Activated CD4-positive, alpha-beta T cell treated with anti-CD3 and anti-CD28 coated beads, Interleukin-2, amount 10 ng/mL, durations not matched to agents 24 days and 14 days (primary cell): ENCODE measurements at places on chromosomes 5 and 9. TPM values are rescaled to one million over a fixed set of nuclear protein-coding genes. Genes with fewer than 3 reads are reported as not detected.
A peak's percentile ranks its signal among the peaks of the same experiment; 100 is the strongest.

Gene SOX30
- 0.19 TPM in 1 of 2 replicates, not detected in the other for total RNA-seq

Gene GPR150
- total RNA-seq, result 0.33 and 0.56 TPM in 2 replicates

Gene WDR41
- 30.9 and 32.6 TPM in 2 replicates for total RNA-seq

Gene RICTOR
- 31.1 and 34.2 TPM in 2 replicates for total RNA-seq

Gene TPRN
- total RNA-seq, result 15.1 and 16.3 TPM in 2 replicates

Gene CDC25C
- total RNA-seq, result 6.7 and 7.9 TPM in 2 replicates

Gene DMGDH
- not detected in 2 replicates for total RNA-seq

Gene SERF1A
- total RNA-seq, result 7.3 and 8.8 TPM in 2 replicates

Gene MCIDAS
- total RNA-seq, result not detected in 2 replicates

Gene SPOCK1
- total RNA-seq, result not detected in 2 replicates

Gene POLR3G
- total RNA-seq, result 22.2 and 25.1 TPM in 2 replicates

DNA sequence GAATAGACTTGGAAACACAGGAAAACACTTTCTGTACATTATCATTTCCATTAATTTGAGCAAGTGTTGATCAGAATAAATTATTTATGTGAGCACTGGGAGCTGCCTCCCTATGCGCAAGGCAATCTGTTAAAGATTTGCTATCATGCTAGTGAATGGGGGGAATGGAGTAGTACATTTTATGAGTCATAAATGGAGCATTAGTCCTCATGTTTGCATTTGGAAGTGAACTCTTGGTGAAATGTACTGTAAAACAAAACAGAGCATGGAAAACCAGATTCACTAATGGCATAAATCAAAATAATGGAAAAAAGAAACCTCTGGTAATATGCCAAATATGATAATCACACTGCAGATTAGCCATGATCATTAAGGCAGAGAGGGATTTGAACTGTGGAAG, 40.5 kb upstream of the TMC1 start:
- no peak overlapping the region for H3K4me3 ChIP-seq
- peaks cover 26% of the 10 kb centered on the region for H3K4me1 ChIP-seq
- H3K27me3 ChIP-seq, result no peaks in the 10 kb centered on the region
- no peak overlapping the region for H3K27ac ChIP-seq
- no peak for DNase-seq

- peaks cover 6% of the 10 kb centered on the region for H3K36me3 ChIP-seq
- H3K27ac ChIP-seq, result peak overlapping the region; percentile 18
- DNase-seq, result peak; percentile 86
Observed at GRCh38 chr5:146340260-146341081, 1.8 kb downstream of the POU4F3 start.

GRCh38 chr9:106310782-106311181, 552.2 kb upstream of the ZNF462 start:
- H3K4me1 ChIP-seq, result no peaks in the 10 kb centered on the region
- H3K27me3 ChIP-seq, result no peaks in the 10 kb centered on the region
- H3K4me3 ChIP-seq, result no peak overlapping the region
- H3K36me3 ChIP-seq, result no peaks in the 10 kb centered on the region
- DNase-seq, result no peak
- H3K27ac ChIP-seq, result no peak overlapping the region

DNA sequence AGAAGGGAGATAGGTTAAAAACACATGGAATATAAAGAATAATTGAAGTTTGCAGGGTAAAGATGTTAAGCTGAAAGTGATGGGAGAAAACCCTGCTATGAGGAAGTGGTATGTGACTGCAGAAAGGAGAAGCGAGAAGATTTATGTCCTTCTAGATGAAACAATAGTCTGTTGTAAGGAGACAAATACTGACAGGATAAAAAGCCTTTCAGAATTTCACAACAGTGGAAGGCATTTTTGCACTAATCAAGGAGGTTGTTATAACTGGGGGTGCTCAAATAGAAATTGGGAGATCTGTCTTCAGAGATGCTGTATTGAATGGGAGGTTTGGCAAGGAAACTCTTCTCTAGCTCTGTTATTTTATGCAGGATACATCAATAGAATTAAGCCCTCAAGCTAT, 69.6 kb downstream of the NMUR2 start:
- no peak overlapping the region for H3K4me3 ChIP-seq
- no peak overlapping the region for H3K27ac ChIP-seq
- DNase-seq, result no peak
- no peaks in the 10 kb centered on the region for H3K27me3 ChIP-seq
- H3K4me1 ChIP-seq, result no peaks in the 10 kb centered on the region

DNA sequence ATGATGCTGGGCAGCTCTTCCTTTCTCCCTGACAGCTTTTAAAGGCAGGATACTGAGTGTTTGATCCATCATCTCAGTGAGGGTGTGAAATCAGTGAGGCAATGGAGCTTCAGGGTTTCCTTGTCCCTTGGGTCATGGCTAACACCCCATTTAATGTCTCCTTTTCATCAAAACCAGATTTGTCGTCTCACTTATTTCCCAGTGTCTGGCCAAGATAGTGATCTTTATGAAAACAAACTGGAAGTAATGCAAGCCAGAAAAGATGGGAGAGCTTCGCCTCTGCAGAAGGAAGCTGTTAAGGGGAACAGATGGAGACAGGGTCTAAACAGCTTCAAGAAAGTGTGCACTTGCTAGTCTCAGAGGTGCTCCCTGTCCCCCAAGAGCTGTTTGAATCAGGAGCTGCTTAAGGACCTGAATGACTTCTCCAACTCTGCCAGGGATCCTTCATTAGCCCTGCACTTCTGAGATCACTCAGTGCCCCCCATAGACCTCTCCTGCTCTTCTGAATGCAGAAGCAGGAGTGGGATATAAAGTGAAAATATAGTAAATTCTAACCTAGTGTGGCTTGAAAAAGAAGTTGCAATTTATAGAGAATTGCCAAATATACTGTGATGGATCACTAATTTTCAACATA, 96.1 kb downstream of the F2RL2 start:
- H3K4me1 ChIP-seq, result peaks cover 54% of the 10 kb centered on the region
- H3K36me3 ChIP-seq, result peaks cover 18% of the 10 kb centered on the region
- no peak overlapping the region for H3K4me3 ChIP-seq
- no peak for DNase-seq

- H3K4me1 ChIP-seq, result no peaks in the 10 kb centered on the region
- no peak for DNase-seq
- H3K4me3 ChIP-seq, result no peak overlapping the region
- no peak overlapping the region for H3K27ac ChIP-seq
- H3K27me3 ChIP-seq, result no peaks in the 10 kb centered on the region
Observed at GRCh38 chr5:45260292-45260691, 435.9 kb downstream of the HCN1 start.

- H3K36me3 ChIP-seq, result peaks cover 41% of the 10 kb centered on the region
- H3K27me3 ChIP-seq, result no peaks in the 10 kb centered on the region
- no peak for DNase-seq
- no peak overlapping the region for H3K4me3 ChIP-seq
- H3K4me1 ChIP-seq, result peaks cover 26% of the 10 kb centered on the region
- no peak overlapping the region for H3K27ac ChIP-seq
Observed at GRCh38 chr5:69364850-69365249, 4.5 kb downstream of the AK6 start.

GRCh38 chr5:131644822-131645221, 9.8 kb upstream of the RAPGEF6 start:
- H3K36me3 ChIP-seq, result peaks cover 36% of the 10 kb centered on the region
- H3K27me3 ChIP-seq, result no peaks in the 10 kb centered on the region
- H3K27ac ChIP-seq, result no peak overlapping the region
- DNase-seq, result no peak

DNA sequence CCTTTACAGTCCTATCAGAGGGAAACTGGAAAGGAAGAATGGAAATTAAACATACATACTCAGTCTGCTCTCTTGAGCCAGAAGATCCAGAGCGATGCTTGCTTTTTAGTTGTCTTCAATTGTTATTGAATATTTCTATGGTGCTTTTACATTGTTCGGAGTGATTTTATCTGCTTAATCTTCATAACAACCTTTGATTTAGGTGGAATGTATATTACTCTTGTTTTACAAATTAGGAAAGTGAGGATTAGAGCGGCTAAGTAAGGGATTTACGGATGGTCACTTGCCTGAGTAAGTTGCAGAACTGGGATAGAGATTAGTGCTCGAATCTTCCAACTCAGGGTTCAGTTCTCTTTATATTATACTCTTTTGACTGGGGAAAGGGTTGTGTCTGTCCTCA, 69.1 kb downstream of the PBX3 start:
- H3K4me1 ChIP-seq, result no peaks in the 10 kb centered on the region
- peaks cover 2% of the 10 kb centered on the region for H3K36me3 ChIP-seq
- DNase-seq, result no peak
- H3K27me3 ChIP-seq, result no peaks in the 10 kb centered on the region
- H3K4me3 ChIP-seq, result no peak overlapping the region
- no peak overlapping the region for H3K27ac ChIP-seq

DNA sequence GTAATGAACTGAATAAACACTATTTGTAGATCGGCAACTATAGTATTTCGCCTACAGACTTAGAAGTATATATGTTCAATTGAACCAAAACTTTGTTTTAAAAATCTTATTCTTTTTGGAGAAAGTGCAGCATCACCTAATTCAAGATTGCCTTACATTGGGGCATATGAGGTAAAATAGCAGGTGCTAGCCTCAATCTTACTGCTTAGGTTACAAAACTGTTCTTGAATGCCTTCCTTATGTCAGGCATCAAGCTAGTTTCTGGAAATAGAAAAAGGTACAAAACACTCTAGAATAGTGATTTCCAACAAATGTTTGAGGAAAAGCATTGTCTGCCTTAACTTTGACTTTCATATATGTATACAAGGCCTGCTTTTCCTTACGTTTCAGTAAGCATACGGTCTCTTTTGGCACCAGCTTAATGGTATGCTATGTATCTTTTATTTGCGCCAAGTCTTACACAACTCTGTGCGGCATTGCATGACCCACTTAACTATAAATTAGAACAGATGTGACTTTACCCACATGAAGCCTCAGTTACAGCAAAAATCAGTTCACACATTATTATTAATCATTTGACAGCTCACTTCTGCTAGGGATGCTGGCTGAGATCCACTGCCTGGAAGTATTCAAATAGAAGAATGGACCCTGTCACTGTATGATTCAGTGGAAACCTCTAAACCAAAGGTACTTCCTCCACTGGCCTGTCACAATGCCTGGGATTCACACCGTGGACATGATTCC, 174.1 kb downstream of the PRELID2 start:
- no peaks in the 10 kb centered on the region for H3K36me3 ChIP-seq
- no peak overlapping the region for H3K27ac ChIP-seq
- H3K4me1 ChIP-seq, result no peaks in the 10 kb centered on the region
- H3K4me3 ChIP-seq, result no peak overlapping the region

- peak overlapping the region; percentile 99 for H3K27ac ChIP-seq
- peak; percentile 82 for DNase-seq
- peak overlapping the region; percentile 74 for H3K4me3 ChIP-seq
- H3K27me3 ChIP-seq, result no peaks in the 10 kb centered on the region
- H3K36me3 ChIP-seq, result peaks cover 7% of the 10 kb centered on the region
Observed at GRCh38 chr5:40406741-40407211, 272.9 kb upstream of the PTGER4 start.

- H3K27ac ChIP-seq, result no peak overlapping the region
- no peaks in the 10 kb centered on the region for H3K4me1 ChIP-seq
- no peaks in the 10 kb centered on the region for H3K27me3 ChIP-seq
- no peaks in the 10 kb centered on the region for H3K36me3 ChIP-seq
Observed at GRCh38 chr9:80932181-80932580, 757.2 kb downstream of the TLE1 start.

- H3K27ac ChIP-seq, result no peak overlapping the region
- H3K36me3 ChIP-seq, result peaks cover 5% of the 10 kb centered on the region
- H3K27me3 ChIP-seq, result peaks cover 5% of the 10 kb centered on the region
- no peak for DNase-seq
- no peak overlapping the region for H3K4me3 ChIP-seq
Observed at GRCh38 chr5:34970552-34970951, 41.2 kb downstream of the DNAJC21 start.

- H3K4me3 ChIP-seq, result no peak overlapping the region
- no peaks in the 10 kb centered on the region for H3K36me3 ChIP-seq
- peaks cover 26% of the 10 kb centered on the region for H3K27me3 ChIP-seq
Observed at GRCh38 chr9:115212832-115213231, 94.9 kb upstream of the TNC start.

- peaks cover 24% of the 10 kb centered on the region for H3K36me3 ChIP-seq
- H3K27me3 ChIP-seq, result no peaks in the 10 kb centered on the region
- H3K4me3 ChIP-seq, result peak overlapping the region; percentile 98
- DNase-seq, result peak; percentile 93
- H3K4me1 ChIP-seq, result peaks cover 43% of the 10 kb centered on the region
Observed at GRCh38 chr9:127776195-127776923, 2.1 kb downstream of the SH2D3C start.

GRCh38 chr9:96691326-96691725, 36.2 kb upstream of the PRXL2C start:
- H3K27ac ChIP-seq, result no peak overlapping the region
- H3K4me3 ChIP-seq, result no peak overlapping the region
- H3K4me1 ChIP-seq, result peaks cover 3% of the 10 kb centered on the region
- DNase-seq, result no peak
- H3K27me3 ChIP-seq, result no peaks in the 10 kb centered on the region

DNA sequence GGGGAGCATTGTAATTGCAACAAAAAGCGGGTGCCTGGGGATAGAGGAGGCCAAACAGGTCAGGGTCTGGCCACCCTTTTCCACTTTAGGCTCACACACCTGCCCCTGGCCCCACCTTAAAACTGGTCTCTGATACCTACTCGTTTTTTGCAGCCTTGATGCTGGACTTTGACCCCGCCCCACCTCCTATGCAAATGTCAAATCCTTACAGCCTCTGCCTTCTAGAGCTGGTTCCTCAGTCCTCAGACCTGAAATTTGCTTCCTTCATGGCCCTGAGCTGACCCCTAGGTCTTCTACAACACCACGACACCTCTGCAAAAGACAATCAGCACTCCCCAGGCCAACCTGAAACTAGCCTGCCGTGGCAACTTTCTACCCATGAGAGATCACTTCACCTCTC, 37.7 kb downstream of the SMIM23 start:
- H3K36me3 ChIP-seq, result no peaks in the 10 kb centered on the region
- H3K4me1 ChIP-seq, result no peaks in the 10 kb centered on the region
- H3K27me3 ChIP-seq, result no peaks in the 10 kb centered on the region
- DNase-seq, result no peak

GRCh38 chr5:74095871-74096270, 469.9 kb downstream of the ARHGEF28 start:
- DNase-seq, result no peak
- H3K4me3 ChIP-seq, result no peak overlapping the region
- H3K4me1 ChIP-seq, result no peaks in the 10 kb centered on the region

GRCh38 chr5:19987612-19988361, at the start of gene CDH18:
Gene CDH18 (minus strand): TSS chr5:19988200. CDS start chr5:19838986, 149,214 bp downstream.
- H3K4me1 ChIP-seq, result no peaks in the 10 kb centered on the region
- no peak for DNase-seq
- no peak within 1 kb of the TSS for H3K4me3 ChIP-seq
- no peaks in the 10 kb centered on the region for H3K36me3 ChIP-seq
- H3K27me3 ChIP-seq, result no peaks in the 10 kb centered on the region
- no peak within 1 kb of the TSS for H3K27ac ChIP-seq

DNA sequence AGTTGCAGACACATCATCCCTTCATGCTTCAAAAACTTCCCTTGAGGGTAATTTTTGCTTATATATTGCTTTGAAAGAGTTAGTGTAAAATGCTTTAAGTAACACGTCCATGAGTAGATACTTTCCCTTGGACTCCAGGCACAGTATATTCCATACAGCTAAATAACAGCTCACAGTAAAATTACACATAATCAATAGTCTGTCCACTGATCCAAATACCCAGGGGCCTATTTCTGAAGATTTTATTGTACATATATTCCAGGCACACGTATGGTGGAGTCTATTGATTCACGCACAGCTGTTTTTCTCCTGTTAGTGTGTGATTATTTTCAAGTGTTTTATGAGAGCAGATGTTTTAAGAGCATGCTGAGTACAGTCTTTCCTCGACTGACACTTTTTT, 223.7 kb upstream of the GRAMD2B start:
- H3K27me3 ChIP-seq, result no peaks in the 10 kb centered on the region
- no peak overlapping the region for H3K4me3 ChIP-seq
- no peak overlapping the region for H3K27ac ChIP-seq
- no peaks in the 10 kb centered on the region for H3K36me3 ChIP-seq
- H3K4me1 ChIP-seq, result no peaks in the 10 kb centered on the region
- no peak for DNase-seq
